ENCODE measurements at places on chromosomes 6 and 20.

- DNase-seq = no peak
These were observed 804 bp downstream of the C6orf141 start for GRCh38 chr6:49551078-49551865.

- DNase-seq = no peak
These were observed 57.5 kb downstream of the JARID2 start for GRCh38 chr6:15303162-15303919.

- DNase-seq = no peak
These were observed 14.7 kb downstream of the HTR1B start for GRCh38 chr6:77448546-77448945.

GRCh38 chr20:24966317-24967012, 17.4 kb downstream of the CST7 start:
- DNase-seq = no peak

GRCh38 chr6:12467706-12468670, 177.8 kb downstream of the EDN1 start:
- no peak for DNase-seq

- DNase-seq = no peak
These were observed 23.5 kb upstream of the CTNNBL1 start for GRCh38 chr20:37670351-37670791.

DNA sequence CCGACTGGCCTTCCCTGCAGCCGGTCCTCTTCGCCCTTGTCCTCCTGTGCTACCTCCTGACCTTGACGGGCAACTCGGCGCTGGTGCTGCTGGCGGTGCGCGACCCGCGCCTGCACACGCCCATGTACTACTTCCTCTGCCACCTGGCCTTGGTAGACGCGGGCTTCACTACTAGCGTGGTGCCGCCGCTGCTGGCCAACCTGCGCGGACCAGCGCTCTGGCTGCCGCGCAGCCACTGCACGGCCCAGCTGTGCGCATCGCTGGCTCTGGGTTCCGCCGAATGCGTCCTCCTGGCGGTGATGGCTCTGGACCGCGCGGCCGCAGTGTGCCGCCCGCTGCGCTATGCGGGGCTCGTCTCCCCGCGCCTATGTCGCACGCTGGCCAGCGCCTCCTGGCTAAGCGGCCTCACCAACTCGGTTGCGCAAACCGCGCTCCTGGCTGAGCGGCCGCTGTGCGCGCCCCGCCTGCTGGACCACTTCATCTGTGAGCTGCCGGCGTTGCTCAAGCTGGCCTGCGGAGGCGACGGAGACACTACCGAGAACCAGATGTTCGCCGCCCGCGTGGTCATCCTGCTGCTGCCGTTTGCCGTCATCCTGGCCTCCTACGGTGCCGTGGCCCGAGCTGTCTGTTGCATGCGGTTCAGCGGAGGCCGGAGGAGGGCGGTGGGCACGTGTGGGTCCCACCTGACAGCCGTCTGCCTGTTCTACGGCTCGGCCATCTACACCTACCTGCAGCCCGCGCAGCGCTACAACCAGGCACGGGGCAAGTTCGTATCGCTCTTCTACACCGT, 6.1 kb downstream of the UBD start:
- DNase-seq = no peak

DNA sequence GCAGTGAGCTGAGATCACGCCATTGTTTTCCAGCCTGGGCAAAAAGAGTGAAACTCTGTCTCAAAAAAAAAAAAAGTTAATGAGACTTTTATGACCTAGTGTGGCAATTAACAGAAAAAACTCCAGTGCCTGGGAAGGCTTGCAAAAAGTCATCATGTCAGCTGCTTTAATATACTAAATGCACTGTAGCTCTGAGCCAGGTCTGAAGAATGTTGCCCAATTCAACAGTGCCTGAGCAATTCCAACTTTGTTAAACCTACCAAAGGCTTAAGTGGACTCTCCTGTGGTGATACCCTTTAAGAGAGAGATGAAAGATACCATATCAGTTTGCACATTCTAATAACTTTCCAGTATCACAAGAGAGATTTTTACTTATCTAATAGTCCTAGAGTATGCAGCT, 6.5 kb upstream of the ROS1 start:
- no peak for DNase-seq

DNA sequence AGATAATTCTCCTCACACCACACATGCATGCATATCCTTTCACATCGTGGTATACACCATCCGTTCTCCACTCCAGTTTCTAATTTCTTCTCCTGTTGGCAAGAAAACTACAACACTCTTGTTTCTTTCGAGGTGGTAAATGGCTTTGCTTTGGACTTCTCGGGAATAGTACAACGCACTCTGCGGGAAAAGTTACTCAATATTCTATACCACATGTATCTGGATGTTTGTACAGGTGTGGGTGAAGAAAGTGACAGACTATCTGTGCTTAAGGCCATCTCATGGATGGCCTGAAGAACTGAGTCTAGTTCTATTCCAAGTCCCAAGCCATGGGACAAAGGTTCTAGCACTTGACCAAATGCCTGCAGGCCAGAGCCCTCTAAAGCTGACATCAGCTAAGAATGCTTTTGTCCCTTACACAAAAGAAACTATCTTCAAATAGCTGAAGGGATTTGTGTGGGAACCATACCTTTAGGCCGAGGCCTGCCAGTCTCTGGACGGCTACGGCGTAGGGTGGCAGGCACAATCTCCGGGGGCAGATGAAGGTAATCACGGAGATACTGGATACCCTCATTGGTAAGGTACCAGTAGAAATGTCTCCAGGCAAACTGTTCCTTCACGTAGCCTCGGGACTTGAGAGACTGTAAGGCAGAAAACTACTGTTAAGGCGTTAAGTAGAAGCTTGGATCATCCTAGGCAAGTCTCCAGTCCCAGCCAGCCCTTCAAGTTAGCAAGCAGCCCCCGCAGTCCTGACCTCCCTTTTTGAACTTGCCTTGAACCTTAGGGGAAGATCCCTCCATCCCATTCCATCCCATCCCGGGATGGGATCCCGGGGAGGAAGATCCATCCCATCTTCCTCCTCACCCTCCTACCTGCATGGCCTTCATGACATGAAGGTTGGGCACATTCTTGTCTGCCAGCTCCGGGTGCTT, 1.4 kb downstream of the RPS10 start:
- DNase-seq = no peak

DNA sequence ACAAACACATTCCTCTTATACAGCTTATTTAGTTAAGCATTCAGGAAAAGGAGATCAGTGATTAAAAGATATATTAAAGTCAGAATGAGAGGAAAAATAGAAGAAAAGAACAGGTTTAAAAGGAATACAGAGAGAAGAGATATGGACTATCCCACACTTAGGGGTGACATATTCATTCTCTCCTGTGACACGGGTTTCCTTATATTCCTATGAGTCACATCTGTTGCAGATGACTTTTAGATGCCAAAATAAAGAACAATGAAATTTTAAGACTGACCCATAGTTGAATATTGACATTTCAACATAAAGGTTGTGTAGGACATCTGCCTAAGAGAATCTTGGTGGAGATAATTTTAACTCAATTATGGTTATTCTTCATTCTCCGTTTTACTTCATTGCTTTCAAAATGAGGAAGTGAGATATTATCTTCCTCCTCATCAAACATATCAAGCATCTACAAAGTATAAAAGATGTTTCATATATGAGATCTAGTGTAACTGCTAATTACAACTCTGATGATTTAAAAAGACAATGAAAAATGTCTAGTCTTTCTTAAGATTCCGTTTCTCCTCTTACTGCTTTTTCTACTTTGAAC, 1336.7 kb upstream of the CITED2 start:
- no peak for DNase-seq

GRCh38 chr6:5379647-5380242, 118.4 kb downstream of the FARS2 start:
- DNase-seq = peak; percentile 28

DNA sequence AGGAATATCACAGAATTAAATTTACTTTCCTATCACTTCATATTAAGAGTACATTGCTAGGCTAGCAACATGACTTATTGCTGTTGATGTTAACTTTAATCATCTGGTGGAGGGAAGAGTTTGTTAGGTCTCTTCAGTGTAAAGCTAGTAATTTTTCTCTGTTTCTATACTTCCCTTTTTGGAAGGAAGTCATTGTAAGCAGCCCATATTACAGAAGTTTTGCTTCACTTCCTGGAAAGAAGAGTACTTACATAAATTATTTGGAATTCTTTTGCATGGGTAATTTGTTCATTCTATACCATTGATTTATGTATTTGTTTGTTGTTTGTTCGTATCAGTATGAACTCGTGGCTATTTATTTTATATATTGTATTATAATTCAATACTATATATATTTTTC, 405.2 kb downstream of the RFPL4B start:
- no peak for DNase-seq

DNA sequence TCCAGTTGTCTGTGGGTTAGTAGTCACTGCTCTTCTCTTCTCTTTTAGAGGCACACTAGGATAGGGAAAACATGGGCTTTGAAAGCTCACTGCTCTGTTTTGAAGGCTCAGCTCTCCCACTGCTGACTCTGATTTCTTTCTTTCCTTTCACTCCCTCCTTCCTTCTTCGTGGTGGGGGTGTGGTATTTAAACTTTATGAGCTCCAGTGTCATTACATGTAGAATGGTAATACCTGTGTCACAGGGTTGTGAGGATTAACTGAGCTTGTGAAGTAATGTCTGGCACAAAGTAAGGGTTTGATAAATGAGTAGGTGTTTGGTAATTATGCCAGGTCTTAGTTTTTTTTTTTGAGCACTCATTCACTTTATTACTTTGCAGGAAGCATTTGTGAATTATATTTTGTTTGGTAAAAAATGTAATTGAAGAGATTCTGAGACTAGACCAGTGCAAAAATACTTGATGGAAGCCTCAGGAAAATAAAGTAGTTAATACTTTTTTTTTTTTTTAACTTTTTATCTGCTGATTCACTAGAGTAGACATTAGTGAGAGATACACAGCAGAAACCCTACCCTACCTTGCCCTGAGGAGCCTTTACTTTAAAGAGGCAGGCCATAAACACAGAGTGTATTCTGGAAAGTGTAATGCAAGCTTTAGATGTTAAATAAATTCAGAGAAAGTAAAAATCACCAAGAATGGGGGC, 17.3 kb downstream of the SMAP1 start:
- no peak for DNase-seq

Measured in SHP77 treated with DMSO at 0.1 percent for 48 hours (cell line).